Stimulated activated CD4-positive, alpha-beta T cell treated with anti-CD3 and anti-CD28 coated beads, Interleukin-4, amount 100 ng/mL, for 48 hours (primary cell): ENCODE measurements at places on chromosomes 6 and 20.

DNA sequence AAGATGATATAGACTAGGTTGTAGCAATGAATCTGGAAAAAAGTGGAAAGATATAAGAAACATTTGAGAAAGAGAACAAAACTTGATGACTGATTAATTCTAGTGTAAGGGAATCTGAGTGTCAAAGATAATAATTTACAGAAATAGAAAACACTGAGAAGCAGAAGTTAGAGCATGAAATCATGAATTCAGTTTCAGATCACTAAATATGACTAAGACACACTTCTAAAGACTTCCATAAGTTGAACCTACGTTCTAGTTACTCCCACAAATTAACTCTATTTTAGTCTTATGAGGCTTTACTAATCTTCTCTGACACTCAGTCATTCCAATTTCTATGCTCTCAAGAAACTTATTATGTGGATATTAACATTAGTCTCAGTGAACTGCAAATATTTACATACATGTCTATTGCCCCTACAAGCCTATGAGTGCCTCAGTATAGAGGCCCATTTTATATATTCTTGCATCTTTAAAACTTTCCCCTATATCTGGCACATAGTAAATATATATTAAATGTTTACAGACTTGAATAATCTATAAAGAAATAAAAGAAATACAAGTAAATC lies 30.4 kb downstream of the IBTK start:
- DNase-seq, result no peak

DNA sequence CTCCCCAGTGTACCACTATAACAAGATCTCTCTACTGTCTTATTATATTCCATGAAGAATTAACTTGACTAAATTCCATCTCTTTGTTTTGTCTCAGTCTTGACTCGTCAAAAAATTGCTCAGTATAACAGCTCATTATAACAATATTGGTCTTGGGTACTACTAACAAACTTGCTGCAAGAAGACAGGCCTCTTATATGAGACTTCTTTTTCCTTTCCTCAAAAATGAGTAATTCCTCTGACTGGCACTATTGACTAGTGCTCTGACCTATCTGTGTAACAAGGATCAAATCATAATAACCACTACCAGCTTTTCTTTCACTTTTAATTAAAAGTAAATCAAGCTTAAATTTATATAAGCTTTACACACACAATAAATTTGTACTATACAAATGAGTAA lies 91.3 kb upstream of the THEMIS start:
- DNase-seq, result no peak

DNA sequence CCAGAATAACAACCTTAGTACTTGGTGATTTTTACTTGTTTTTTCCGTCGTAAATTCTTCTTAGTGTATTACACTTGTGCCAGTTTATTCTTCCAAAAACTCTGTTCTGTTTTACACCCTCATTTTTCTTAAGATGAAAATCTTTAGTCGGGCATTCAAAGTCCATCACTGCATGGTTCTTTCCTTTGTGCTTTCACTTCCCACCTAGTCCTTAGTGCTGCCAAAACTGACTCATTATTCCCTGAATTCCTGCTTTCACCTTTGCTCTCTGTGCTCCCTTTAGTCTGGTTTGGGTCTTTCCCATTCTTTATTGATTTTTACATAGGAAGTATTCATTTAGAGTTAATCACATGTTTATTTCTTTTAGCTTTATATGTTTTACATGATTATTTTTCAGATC lies 3.3 kb downstream of the TRMT11 start:
- no peak for DNase-seq

- DNase-seq, result no peak
Measured at GRCh38 chr6:145906144-145906543, 58.0 kb downstream of the SHPRH start.

- DNase-seq, result no peak
Measured at GRCh38 chr20:1824181-1824580, 71.0 kb upstream of the SIRPA start.

DNA sequence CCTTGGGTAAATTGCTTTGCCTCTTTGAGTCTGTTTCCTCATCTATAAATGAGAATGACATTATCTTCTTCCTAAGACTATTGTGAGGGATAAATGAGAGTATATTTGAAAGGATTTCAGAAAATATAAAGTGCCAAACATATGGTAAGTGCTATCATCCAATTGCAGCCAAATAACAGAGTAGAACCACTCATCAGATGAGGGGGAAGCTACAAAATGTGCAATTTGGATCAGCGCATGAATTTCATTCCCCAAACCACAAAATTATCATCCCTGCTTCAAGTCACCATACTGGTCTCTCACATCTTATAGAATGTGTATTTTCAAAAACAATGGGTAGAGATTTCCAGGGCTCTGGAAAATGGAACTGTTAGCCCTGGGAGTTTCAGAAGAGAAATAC lies 158.5 kb downstream of the ARHGAP18 start:
- DNase-seq, result no peak

GRCh38 chr20:24673678-24674570 lies 204.5 kb downstream of the SYNDIG1 start:
- DNase-seq, result no peak

- no peak for DNase-seq
Measured at GRCh38 chr6:52725535-52726192, 37.6 kb downstream of the GSTA2 start.

DNA sequence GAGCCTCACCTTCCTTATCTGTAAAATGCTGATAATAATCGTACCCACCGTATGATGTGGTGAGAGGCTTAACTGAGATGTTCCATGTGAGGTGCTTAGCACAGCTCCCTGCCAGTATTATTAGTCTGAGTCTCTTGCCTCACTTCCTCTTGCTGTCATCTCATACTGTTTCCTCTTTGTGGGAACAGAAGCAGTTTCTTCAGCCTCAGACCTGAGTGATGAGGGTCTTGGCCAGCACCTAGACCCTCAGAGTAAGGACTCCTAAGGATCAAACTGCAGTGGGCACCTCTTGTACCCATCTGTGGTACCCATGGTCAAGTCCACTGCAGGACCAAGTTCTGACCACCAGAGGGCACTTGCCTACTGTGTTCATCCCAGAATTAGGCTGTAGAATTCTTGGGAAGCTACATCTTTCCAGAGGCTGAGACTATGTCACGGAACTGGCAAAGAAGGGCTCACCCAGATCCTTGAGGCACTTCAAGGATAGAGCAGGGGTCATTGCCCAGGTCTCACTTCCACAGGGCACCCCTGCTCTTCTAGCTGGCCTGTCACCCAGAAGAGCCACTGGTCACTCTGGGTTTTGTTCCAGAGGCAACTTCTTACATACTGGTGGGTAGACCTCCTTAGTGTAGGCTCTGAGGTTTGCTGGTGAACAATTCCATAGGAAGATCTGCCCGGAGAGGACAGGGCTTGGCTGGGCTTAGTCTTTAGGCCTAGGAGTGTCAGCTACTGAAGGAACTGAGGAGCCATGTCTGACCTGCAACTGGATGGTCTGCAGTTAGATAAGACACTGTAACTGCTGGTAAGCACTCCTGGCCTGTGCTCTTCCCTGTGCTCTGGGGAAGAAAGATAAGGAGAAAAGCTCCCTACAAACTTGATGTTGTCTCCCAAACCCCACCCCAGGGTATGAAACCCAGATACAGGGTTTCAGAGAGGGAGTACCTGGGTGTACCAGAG lies 20.6 kb upstream of the SGK2 start:
- DNase-seq, result peak; percentile 53
